Central memory CD4-positive, alpha-beta T cell (primary cell): ENCODE measurements at places on chromosomes 5 and 9.

GRCh38 chr5:91373600-91373999 is 9.5 kb downstream of the ARRDC3 start:
- no peak for DNase-seq

DNA sequence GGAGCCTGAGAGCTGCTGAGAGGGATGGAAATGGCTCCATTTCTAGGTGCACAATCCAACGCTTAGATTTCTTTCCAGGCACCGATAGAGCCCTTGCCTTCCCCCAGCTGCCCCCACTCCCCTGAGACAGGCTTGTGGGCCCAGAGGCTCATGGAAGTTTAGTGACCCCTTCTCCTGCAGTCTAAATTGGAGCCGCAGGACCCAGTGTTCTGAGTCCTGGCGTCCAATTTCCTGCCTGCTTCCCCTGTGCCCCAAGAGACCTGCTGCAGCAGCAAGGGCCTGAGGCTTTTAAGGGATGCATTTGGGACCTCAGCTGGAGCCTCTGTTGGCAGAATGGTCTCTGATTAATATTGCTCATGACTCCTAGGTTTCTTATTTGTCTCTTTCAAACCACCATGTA is 61.7 kb downstream of the RGS3 start:
- no peak for DNase-seq

GRCh38 chr5:133457439-133458355 is 154.6 kb downstream of the FSTL4 start:
- no peak for DNase-seq

DNA sequence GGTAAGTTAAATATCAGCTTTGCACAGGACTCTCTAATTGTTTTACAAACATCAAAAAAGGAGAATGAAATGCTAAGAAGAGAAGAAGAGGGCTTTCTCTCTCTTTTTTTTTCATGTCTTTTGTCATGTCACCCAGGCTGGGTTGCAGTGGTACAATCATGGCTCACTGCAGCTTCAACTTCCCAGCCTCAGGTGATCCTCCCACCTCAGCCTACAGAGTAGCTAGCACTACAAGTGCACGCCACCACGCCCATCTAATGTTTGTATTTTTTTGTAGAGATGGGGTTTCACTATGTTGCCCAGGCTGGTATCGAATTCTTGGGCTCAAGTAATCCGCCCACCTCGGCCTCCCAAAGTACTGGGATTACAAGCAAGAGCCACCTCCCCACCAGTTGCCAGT is 18.6 kb downstream of the SERINC5 start:
- no peak for DNase-seq

DNA sequence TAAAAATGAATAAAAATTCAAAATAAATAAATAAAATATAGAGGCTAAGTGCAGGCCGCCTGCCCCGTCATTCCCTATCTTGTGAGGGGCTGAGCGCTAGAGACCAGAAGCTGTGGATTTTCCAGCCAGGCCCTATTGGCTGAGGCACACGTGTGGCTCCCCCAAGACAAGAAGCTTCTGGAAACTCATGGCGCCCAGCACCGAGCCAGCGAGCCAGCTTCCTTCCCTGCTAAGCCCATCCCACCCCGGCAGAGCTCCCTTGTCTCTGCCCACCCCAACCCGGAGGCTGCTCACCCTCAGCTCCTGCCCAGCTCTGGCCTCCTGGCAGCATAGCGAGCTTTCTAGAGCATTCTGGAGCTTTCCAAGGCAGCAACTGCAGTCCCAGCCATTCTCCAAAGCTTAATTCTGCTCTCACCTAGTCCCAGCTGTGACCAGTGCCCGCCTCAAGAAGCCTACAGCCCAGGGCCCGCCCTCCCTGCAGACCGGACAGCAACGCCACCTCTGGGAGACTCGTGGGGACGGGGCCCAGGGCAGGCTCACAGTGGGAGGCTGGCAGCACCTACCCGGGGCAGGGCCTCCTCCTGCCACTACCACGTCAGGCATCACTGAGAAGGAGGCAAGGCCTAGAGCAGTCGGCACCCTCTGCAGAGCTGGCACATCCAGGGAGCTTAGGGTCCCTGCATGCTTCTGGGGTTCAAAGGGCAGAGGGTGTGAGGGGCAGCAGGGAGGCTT is 23.2 kb upstream of the TMEM250 start:
- DNase-seq, result no peak

DNA sequence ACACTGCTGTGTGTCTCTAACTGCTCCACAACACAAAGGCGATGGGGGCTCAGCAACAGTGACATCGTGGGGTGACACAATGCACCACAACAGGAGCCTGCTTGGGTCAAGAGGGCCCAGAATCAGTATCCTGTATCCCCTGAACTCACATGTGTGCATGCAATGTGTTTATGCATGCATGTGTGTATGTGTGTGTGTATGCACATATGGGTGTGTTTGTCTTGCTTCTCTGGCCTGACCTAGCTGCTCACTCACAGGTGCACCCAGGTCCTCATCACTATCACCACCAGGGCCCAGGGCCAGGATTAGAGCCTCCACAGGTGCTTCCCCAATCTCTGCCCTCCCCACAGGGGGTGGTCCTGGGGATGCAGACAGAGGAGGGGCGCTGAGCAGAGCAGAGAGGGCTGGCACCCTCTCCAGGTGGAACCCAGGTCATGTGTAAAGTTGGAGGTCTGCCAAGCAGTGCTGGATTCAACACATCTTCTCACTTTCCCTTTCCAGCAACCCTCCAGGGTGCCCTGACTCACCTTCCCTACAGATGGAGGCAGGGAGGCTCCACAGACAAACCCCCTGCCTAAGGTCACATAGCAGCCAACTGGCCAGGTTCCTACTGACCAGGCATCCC is 18.1 kb upstream of the ZNF484 start:
- no peak for DNase-seq

GRCh38 chr5:77396017-77396416 is 96.1 kb downstream of the WDR41 start:
- no peak for DNase-seq

GRCh38 chr9:137173796-137174664 is 2.2 kb upstream of the TMEM210 start:
- DNase-seq, result no peak

- DNase-seq, result no peak
Observed at GRCh38 chr5:132785365-132785764, 8.3 kb upstream of the SEPTIN8 start.

DNA sequence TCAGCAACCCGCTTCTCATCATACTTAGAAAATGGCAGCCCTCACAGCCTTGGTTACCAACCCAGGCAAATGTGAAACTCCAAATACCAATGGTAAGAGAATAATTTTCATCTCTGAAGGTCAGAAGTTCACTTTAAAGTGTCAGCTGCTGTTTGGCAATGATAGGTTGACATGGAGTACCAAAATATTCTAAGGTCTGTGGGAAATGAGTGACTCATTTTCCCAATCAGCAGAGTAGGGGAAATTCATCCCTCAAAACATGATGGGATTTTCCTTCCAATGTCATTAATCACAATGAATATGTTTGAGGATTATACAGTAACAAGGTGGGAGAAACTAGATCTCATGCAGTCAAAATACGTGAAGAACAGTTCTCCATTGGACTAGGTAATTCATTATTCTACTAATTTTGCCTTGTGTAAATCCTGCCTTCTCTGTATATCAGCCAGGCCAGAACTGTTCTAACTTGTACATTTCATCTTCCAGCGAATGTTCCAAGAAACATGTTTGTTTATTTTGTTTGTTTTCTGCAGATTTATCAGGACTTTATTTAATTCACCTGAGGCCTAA is 53.1 kb upstream of the ERBIN start:
- DNase-seq, result no peak

GRCh38 chr9:104412238-104412637 is 91.8 kb upstream of the OR13F1 start:
- no peak for DNase-seq

DNA sequence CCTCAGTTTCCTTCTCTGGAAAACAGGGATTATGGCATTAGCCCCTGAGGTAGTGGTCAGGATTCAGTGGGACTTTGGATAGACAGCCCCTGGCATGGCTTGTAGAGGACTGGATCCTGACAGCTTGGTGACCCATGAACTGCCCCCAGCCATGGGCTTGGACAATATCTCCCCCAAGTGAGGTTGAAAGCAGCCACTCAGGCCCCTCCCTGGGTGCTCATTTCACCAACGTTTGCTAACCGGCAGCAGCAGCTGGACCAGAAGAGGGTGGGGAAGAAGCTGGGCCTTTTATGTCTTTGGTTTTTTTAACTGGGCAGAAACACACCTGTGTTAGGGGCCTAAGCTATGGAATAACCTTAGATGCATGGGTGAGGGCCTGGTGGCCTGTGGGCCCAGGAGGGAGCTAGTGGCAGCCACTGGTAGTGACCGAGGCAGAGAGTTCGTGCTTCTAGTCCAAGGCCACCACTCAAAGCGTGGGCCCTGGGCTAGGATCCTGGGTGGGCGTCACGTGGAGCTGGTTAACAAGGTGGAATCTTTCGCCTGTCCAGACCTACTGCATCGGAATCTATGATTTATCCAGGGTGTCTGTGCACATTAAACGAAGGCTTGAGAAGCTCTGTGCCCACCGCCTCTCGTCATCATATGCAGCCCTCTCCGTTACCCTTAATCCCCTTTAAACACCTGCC is 1.9 kb downstream of the SLC2A8 start:
- no peak for DNase-seq

GRCh38 chr9:131545003-131545785 is at the start of gene PRRT1B:
PRRT1B (plus strand) TSS chr9:131545523; CDS start chr9:131545616, 93 bp downstream.
- no peak for DNase-seq
